ENCODE measurements at places on chromosomes 1 and 21.

DNA sequence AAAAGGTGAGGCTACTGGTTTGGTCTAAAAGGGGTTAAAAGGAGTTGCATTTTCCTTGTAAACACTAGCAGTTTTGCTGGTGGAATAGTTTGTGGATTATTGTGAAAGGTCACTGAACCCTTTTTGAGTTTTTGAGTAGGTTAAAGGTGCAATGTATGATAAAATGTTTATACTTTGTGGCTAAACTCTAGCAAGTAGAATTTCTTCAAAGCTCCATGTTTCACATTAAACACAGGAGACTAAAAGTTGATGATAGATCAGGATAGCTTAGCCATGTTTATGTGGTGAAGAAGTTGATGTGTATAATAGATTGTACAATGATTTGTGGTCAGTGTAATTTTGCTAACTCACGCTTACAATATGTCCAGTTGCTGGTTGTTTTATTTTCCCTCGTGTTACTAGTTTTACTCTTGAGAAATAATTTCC is 13.1 kb downstream of the ZNF326 start:
- DNase-seq, result no peak

DNA sequence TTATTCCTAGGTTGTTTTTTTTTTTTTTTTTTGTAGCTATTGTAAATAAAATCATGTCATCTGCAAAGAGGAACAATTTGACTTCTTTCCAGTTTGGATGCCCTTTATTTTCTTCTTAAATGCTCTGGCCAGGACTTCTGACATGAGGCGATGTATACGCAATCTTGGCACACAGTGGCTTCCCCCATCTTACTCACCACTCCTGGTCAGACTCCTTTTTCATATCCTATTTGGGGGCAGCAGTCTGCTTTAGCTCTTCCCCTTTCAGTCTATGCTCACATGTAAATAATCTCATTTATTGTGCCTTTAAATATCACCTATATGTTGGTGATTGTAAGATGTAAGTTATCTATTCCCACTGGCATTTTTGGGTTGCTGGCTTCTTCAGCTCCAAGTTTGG is 56.1 kb downstream of the SLAMF6 start:
- no peak for DNase-seq

DNA sequence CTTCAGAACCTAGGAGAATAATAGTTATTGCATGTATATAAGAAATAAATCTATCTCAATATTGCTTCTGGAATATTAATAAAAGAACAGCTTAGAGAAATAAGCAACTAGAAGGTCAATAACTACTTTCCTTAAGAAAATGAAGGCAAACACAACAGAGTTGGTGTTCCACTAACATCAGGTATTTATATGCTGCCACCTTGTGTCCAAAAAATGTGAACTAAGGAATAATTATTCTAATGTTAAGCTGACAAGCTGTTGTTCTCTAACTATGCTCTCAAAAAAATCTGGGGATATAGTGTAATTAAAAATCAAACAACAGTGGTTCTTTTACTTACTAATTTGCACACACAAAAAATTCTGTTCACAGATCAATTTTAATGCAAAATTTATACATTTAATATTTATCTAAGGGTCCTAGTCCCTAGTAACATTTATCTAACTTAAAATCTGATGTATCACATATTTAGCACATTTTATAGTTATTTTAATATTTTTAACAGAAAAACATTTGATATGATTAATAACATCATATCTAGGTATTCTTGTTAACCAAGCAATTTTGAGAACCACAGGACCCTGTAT is 39.6 kb downstream of the UCHL5 start:
- DNase-seq, result peak; percentile 67

DNA sequence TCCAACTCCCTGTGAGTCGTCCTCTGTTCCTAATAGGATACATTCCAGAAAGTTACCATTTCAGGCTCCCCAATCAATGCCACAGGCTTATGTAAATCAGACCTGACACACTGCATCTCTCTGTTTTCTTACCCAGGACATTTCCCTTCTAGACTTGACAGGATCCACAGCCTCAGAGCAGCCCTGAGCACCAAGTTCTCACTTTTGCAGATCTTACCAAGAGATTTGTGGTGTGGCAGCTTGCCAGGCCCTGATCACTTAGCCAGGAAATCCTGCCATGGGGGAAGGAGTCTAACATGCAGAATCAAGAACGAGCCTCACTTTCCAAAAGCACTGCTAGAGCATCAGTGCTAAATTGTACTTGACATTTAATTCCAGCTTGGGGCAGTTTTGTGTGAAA is 202.9 kb downstream of the TBX15 start:
- DNase-seq, result no peak

GRCh38 chr1:65964123-65964522 is 171.4 kb downstream of the PDE4B start:
- no peak for DNase-seq

GRCh38 chr21:45592208-45592619 is 50.0 kb upstream of the SLC19A1 start:
- no peak for DNase-seq

DNA sequence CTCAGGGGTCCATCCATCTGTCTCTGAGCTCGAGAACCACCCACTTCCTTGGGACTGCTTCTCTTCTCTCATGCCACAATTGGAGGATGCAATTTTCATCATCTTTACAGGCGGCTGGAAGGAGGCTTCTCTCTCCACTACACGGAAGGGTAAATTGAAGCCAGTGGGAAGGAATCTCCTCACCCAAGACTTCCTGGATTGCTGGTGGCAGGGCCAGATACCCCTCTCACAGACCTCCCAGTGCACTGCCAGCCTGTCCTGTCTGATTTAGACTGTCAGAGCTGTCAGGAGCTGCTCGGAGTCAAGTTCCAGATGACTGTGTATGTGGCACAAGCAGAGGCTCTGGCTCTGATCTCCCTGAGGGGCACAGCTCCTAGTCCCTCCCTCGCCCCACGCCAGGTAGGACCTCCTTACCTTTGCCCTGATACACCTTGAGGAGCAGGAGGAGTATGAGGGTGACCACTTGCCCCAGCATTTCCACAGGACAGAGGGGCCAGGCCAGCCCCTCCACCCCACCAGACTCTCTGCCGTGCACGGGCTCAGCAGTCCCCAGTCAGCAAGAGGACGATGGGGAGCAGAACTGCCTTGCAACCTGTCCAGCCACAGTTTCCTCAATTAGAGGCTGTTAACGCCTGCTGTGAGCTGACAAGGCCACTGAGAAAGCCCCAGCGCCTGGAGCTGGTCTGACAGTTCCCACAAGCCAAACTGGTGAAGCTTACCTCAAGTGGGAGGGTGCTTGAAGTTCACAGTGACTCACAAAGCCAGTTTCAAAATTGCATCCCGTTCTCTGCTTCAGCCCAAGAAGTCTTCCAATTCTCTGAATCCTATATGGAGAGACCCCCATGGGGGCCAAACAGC is at the start of gene CD244:
Gene CD244 (minus strand): TSS at position 685 of the 858 bp plus-strand sequence. CDS start 210 bp downstream, at position 475.
- peak; percentile 79 for DNase-seq

- DNase-seq, result no peak
These were observed 244.9 kb downstream of the DSCAM start for GRCh38 chr21:40602080-40602479.

DNA sequence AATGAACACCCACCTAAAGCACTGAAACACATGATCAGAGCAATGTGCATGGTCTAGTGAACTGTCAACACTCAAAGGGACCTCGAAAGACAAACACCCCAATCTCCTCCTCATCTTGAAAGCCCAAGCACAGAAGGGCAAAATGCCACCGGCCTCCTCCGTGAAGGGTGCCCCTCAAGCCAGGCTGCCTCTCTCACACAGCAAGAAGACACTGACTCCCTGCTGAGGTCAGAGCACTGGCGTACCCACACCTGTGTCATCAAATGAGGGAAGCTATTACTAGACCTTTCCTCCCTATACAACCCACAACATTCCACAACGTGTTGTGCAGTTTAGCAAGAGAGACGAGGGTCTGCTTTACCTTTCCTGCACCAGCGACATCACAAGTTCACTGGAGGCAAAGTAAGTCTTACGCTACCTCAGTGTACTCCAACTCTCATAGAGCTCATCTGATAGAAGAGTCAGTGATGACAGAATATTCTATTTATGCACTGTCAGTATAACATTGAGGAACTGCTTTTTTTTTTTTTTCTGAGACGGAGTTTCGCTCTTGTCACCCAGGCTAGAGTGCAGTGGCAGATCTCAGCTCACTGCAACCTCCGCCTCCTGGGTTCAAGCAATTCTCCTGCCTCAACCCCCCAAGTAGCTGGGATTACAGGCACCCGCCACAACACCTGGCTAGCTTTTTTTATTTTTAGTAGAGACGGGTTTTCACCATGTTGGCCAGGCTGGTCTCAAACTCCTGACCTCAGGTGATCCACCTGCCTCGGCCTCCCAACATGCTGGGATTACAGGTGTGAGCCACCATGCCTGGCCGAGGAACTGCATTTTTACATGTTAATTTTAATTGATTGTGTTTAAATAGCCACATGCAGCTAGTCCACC is 3.3 kb downstream of the SH3BP5L start:
- no peak for DNase-seq

DNA sequence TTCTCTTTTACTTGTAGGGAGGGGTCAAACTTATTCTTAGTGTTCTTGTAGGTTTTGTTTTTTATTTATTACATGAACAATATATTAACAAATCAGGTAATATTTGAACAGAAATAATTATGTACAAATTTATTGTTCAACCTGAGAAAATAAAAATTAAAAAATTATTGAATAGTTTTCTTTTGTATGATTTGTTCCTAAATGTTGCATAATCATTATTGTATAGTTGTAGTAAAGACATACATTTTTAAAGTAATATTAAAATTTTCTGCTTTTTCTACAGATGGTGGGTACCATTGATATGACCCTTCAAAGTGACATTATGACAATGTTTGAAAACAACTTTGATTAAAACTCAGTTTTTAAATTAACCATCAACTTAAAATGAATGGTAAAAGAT is 15.9 kb upstream of the EPHX4 start:
- DNase-seq, result no peak

DNA sequence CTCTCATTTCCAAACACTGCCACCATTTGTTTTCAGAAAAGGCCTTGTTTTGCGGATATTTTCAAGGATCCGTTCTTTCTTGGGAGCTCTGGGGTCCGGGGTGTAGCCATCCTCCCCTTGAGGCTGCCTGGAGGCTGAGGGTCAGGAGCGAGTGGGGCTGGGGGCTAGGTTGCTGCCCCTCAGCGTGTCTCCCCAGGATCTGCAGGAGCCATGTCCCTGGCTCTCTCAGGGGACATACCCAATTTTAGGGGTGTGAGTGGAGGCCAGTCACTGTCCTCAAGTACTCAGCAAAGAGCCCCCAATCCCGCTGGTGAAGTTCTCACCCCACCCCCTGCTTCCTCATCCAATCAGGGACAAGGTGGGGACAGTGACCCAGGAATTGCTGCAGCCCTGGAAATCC is 15.0 kb upstream of the PRDM16 start:
- no peak for DNase-seq

DNA sequence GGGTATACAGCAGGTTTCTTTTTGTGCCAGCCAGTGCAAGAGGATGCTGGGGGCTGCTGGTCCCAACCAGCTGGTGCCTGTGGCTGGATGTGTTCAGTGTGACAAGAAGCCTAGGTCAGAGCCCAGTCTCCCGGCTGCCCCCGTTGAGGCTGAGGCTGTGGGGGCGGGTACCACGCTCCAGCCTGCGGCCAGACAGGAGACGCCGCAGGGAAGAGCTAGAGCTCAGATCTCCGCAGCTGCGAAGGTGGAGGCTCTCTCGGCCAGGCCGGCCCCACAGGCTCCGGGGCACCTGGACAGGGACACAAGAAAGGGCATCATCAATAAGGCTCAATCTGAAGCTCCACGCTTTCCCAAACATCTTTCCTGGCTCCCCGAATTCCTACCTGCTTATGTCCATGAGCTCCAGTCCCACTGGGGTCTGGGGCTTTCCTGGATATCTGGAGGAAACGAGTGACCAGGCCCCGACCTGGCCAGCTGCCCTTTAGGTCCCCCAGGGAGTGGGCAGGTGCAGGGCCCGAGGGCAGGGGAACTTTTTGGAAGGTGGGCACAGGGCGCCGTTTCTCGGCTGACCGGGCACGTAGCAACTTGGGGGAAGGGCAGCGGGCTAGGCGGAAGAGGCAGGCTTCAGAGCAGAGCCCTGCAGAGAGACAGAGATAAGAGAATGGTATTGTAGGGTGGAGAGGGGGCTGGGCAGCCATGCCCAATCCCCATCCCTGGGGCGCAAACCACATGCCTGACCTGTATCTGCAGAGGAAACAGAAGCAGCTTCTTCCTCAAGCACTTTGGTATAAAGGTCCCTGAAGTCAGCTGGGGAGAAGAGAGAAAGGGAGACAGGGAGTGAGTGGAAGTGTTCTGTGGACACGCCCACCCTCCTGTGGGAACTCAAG is 7.4 kb downstream of the ENTREP3 start:
- DNase-seq, result no peak

- DNase-seq, result no peak
These were observed 77.8 kb downstream of the TM2D1 start for GRCh38 chr1:61647142-61647541.

DNA sequence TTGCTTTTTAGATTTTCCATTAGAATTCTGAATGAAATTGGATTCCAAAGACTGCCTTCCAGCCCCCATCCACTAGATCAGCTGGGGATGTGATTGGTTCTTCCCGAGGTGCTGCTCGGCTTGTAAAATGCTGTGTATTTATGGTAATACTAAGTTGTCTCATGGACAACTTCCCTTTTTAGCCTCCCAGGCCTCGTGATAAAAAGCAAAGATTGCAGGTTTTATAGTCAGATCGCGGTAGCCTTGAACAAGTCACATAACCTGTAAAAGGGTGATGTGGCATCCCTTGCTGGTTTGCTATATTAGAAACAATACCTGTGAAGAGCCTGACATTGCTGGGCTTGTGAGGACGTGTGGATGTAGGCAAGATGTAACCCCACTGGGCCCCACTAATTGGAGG is 10.4 kb downstream of the MUL1 start:
- no peak for DNase-seq

- no peak for DNase-seq
These were observed 46.6 kb downstream of the ZBTB17 start for GRCh38 chr1:15928971-15929965.

DNA sequence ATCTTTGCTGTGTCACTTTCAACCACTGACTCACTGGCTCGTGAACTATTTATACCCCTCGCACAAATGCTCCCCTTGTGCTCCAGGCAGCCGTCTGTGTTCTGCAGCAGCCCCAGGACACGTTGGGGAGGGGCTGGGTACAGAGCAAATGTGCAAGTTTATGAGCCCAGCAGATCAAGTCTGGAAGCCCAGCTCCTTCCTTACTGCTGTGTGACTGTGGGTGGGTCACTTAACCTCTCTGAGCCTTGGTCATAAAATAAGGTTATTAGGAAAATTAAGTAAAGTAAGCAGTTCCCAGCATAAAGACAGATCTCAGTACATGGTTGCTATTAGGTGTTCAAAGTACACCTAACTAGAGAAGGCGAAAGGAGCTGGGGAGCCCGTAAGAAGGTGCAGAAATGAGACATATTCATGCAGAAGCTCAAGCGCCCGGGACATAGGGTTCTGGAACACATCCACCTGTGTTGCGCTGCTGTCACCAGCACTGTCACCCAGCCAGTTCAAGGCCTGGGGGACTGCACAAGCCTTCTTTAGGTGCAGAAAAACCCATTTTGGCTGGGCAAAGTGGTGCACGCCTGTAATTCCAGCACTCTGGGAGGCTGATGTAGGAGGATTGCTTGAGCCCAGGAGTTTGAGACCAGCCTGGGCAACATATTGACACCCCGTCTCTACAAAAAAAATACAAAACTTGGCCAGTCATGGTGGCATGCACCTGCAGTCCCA is 13.8 kb downstream of the EFHD2 start:
- no peak for DNase-seq

- DNase-seq, result no peak
These were observed 183.4 kb upstream of the NFIA start for GRCh38 chr1:60898987-60899386.

Data from epithelial cell of esophagus (primary cell).